ENCODE measurements at places on chromosomes 6 and 20. TPM values are rescaled to one million over a fixed set of nuclear protein-coding genes. Genes with fewer than 3 reads are reported as not detected.

The ADGRF5 gene
- polyA plus RNA-seq: not detected

The WFDC5 gene
- polyA plus RNA-seq: not detected

The DEFB132 gene
- polyA plus RNA-seq: not detected

The OR2B6 gene
- polyA plus RNA-seq: 0.18 TPM

The FHL5 gene
- not detected for polyA plus RNA-seq

The CST1 gene
- 0.44 TPM for polyA plus RNA-seq

The VGLL2 gene
- not detected for polyA plus RNA-seq

The GPRC6A gene
- not detected for polyA plus RNA-seq

The ISM1 gene
- polyA plus RNA-seq: 0.39 TPM

The EPPIN gene
- not detected for polyA plus RNA-seq

The FAM83C gene
- polyA plus RNA-seq: not detected

Measured in A549 (cell line).